ENCODE measurements at places on chromosomes 16 and 17.

- no peak for DNase-seq
Measured at GRCh38 chr16:58847902-58848661, 114.0 kb upstream of the GOT2 start.

DNA sequence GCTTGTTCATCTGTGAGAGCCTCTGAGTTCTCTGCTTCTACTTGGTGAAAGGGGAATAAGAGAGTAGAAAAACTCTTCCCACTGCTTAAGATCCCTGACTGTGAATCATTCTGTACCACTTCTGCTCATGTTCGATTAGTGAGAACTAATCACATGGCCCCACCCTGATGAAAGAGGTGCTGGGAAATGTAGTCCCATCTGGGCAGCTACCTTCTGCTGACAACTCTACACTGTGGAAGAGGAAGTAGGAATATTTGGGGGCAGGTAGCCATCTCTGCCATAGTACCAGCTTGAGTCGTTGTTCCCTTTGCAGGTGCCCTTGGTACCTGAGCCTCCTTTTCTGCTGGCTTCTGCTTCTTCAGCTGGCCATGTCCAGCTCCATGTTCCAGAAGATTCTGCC, 29.9 kb downstream of the NKD1 start:
- no peak for DNase-seq

DNA sequence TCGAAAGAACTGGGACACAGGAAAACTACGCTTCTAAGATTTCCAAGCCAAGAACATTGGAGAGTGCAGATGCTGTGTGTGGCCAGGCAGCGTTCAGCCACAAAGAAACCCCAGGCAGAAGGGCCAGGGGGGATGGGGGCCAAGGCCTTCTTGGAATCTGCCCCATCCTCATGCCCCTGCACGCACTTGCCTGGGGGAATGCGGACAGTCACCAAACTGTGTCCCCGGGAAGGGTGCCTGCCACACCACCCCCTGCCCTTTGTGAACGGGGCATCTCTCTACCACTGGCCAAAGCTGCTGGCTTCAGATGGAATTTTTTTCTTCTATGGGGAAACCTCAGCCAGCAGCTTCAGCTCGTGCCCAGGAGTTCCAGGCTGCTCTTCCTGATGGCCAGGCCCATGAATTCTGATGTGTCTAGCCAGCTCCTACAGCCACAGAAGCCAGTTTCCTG, 32.0 kb upstream of the DNAH17 start:
- no peak for DNase-seq

DNA sequence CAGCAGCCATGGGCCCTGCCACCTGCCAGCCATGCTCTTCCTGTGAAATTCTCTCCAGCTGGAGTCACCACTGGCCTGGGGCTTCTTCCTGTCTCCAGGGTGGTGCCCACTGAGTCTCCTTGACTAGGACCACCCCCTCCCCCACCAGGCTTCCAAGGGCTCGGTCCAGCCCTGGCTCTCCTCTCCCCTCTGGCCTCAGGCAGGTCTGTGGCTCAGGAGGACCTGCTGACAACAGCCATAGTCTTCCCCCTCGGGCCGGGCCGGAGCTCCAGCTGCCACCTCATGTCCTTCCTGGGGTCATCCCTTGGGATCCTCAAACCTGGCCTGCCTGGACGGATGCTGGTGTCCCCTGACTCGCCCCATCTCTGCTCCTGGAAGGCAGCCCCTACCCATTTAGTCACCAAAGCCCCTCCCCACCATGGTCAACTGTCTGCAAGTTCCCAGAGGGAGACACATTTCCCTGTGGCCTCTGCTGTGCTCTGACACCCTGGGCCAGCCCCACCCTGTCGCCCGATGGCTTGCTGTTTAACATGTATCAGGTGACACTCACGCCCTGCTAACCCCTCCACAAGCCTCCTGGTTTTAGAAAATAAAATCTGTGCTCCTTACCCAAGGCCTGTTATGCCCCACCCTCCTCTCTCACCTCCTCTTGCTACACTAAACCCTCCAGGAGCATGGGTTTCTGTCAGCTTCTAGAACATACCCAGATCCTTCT, 186.2 kb downstream of the RBFOX3 start:
- DNase-seq, result no peak

- DNase-seq, result no peak
Measured at GRCh38 chr17:10147040-10147439, 51.4 kb downstream of the GAS7 start.

DNA sequence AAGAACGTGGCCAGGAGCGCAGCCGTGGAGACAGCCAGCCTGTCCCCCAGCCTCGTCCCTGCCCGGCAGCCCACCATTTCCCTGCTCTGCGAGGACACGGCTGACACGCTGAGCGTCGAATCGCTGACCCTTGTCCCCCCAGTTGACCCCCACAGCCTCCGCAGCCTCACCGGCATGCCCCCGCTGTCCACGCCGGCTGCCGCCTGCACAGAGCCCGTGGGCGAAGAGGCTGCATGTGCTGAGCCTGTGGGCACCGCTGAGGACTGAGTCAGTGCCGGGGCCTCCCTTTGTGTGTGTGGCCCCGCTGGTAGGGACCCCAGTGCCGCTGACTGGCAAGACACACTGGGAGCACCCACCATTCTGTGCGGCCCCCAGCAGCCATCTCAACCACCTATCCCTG, 77.6 kb downstream of the SOCS1 start:
- no peak for DNase-seq

DNA sequence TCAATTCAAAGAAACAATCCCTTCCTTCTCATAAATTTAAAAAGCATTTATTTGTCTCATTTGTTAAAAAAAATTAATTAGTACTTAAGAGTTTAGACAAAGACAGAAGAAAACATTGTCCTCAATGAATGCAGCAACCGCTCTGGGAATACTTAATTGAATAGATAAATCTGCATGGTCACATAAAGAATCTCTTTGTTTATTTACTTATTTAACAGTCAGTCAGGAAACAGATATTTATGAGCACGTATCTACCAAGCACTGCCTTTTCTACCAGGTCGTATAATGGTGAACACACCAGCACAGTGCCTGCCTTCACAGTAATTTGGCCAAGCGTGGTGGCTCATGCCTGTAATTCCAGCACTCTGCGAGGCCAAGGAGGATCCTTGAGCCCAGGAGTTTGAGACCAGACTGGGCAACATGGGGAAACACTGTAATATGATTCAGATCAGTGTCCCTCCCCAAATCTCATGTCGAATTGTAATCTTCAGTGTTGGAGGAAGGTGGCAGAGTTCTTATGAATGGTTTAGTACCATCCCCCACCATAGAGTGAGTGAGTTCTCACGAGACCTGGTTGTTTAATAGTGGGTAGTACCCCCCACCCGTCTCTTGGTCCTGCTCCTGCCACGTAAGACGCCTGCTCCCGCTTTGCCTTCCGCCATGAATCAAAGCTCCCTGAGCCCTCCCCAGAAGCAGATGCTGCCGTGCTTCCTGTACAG, 8.1 kb downstream of the WIPI1 start:
- no peak for DNase-seq

GRCh38 chr16:84630009-84630408, 12.1 kb upstream of the COTL1 start:
- DNase-seq, result no peak

DNA sequence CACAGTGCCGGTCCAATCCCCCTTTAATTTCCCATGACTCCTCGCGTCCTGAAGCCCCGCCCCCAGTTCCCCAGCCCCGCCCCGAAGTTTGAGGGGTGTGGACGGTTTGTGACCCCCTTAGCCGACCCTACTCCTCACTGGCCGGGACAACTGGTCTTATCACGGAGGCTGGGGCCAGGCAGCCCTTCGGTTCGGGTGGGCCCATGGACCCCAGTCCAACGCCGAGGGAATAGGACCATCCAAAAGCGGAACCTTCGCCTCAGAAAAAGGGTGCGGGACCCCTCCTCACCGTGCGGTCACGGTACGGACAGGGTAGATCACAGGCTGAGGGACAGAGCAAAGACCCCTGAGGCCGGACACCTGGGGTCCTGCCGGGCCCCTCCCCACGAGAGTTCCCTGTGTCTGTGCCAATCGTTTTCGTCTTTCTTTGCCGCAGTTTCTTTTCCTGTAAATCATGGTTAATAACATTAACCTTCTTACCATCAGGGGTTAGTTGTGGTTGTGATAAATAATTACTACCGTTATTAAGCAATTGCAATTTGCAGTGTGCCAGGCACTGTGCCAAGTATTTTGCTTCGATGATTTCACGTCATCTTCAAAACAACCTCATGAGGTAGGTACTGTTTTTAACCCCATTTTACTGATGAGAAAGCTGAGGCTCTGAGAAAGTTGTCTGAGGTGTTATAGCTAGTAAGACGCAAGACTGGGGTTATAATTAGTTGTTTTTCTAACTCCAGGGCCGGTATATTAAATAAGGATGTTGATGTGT, 543 bp downstream of the TMUB2 start:
- DNase-seq, result peak; percentile 53

GRCh38 chr16:30069611-30070462, 4.3 kb downstream of the ALDOA start:
- no peak for DNase-seq

DNA sequence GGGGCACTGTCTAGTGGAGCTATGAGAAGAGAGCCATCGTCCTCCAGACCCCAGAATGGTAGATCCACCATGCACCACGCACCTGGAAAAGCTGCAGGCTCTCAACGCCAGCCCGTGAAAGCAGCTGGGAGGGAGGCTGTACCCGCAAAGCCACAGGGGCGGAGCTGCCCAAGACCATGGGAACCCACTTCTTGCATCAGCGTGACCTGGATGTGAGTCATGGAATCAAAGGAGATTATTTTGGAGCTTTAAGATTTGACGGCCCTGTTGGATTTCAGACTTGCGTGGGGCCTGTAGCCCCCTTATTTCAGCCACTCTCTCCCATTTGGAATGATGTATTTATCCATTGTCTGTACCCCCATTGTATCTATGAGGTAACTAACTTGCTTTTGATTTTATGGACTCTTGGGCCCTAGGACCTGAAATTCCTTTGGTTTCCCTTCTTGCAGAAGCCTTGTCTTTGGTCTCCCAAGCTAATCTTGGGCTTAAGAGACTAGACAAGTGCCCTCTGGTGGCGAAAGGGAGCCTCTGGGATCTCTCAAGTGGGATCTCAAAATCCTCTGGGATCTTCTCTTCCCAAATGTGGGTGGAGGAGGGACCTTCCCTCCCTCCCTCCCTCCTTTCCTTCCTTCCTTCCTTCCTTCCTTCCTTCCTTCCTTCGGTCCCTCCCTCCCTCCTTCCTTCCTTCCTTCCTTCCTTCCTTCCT, 58.2 kb upstream of the HAPSTR1 start:
- DNase-seq, result no peak

- no peak for DNase-seq
Measured at GRCh38 chr16:81586417-81586816, 141.8 kb downstream of the CMIP start.

- DNase-seq, result peak; percentile 9
Measured at GRCh38 chr16:78836802-78837491, 737.5 kb downstream of the WWOX start.
